IPS DF 19.7 (cell line): ENCODE measurements at places on chromosomes 5 and 9.

DNA sequence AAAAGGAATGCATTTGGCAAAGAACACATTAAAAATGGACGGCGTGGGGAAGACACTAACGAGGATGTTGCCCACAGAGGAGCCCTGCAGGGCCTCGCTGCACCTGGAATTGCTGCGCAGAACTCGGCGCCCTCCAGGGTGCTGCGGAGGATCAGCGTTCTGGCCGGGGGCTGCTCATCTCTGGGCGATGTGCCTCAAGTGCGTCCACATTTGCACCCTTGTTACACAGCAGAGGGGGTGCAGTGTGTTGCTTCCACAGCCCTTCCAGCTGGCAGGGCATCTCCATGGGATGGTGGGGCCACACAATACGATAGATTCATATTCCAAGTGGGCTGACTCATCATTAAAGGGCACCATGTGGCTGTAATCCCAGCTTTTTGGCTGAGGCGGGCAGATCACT, 63.1 kb downstream of the AK8 start:
- no peak for DNase-seq

DNA sequence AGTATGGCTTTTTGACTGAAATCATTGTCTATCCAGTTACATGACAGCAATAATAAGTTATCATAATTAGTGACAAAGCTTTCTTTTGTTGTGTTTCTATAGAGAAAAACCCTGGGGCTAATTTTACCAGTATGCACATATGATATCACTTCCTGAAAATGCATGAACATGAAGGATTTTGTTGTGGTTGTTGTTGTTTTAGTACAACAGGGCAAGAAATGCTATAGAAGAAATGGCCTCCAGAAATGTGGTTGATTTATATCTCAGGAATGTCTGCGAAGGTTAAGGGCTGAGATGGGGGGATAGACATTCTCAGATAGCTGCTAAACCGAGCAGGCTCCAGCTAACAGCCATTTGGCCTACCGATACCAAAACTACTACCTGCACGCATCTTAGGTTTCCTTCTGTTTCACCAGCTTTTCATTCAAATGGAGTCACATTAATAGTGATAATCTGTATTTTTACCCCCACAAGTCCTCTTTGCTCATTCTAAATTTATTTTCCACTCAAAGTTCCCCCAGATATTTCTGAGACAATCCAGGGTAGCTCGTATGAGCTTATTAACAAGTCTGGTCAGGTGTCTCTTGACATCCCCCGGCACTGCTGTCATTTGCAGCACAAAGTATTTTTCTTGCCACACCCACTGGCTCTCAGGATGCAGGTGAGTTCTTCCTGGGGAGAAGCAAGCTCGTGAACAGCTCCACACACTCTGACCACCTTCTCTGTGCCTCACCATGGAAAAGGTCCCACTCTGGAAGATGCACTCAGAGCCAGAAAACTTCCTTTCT, 232.4 kb upstream of the GAS1 start:
- DNase-seq: no peak

GRCh38 chr5:40227366-40227765, 452.3 kb upstream of the PTGER4 start:
- DNase-seq: no peak

DNA sequence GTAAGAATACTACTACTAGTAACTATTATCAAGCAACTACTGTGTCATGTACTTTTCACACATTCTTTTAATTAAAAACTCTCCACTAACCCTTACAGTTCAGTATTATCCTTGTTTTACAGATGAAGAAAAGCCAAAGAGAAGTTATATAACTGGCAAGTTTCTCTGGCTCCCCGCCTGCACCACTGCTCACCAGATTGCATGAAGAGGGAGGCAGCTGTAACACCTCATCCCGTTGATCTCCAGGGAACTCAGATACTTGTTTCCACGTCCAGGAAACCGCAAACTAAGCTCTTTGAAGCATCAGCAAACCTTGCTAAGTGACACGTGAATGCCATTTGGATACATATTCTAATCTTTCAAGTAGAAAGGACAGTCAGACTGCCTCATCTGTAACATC, 70.3 kb downstream of the RIGI start:
- DNase-seq: no peak
